ENCODE measurements at places on chromosomes 4 and X. TPM values are rescaled to one million over a fixed set of nuclear protein-coding genes. Genes with fewer than 3 reads are reported as not detected.

DNA sequence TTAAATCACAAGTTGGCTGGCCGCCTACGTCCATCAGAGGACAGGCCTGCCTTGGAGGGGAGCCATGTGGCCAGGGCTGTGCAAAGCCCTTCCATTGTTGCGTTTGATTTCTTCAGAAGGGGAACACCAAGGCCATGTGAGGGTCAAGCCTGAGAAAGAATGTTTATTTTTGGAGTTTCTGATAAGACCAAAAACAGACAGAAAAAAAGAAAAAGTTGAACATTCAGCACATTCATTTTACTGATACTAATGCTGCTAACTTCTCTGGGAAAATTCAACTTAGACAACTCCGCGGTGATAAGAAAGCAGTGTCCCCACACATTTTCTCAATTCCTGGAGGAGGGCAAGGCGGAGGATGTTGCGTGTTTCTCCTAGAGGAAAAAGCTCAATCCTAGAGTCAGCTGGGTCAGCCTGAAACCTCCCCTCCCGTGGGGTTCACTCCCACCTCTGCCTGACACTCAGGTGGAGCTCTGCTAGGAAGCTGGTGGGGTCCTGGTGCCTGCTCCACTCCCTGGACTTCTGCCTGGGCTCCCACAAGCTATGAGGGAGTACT is 63.5 kb downstream of the ANAPC4 start:
- DNase-seq, result no peak

Gene IQCM
- not detected for total RNA-seq

Gene DOK7
- total RNA-seq, result not detected

- DNase-seq, result no peak
These were observed 197.4 kb downstream of the PTTG2 start for GRCh38 chr4:38157592-38157991.

DNA sequence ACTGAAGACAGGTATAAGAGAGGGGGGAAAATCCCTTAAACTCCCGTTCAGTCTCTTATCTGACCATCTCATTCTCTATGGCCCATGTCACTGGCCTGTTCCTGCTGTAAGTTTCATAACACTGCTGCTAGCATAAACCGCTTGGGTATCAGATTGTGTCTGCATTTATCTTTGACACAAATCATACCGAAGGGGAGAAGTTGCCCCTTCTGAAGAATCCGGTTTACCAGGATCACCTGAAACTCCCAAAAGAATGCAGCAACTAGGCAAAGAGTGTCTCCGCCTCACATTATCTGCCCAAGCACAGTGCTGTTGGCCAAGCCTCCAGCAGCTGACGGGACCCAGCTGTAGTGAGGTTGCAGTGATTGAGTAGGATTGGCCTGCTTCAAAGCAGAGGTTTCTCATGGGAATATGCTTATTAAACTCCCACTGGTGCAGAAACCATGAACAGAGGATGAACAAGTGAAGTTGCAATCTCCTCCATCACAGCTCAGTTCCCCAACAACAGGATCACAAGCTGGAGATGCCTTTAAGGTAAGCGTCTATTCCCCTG is 71.3 kb upstream of the PUDP start:
- no peak for DNase-seq

Gene H2BW2
- total RNA-seq, result 0.20 TPM

Data from neural crest cell (in vitro differentiated cells).